Left ventricle myocardium inferior (tissue), 1 donor: ENCODE measurements at places on chromosomes 3 and 15. TPM values are rescaled to one million over a fixed set of nuclear protein-coding genes. Genes with fewer than 3 reads are reported as not detected.

The CDC25A gene
- total RNA-seq: 0.52 TPM

DNA sequence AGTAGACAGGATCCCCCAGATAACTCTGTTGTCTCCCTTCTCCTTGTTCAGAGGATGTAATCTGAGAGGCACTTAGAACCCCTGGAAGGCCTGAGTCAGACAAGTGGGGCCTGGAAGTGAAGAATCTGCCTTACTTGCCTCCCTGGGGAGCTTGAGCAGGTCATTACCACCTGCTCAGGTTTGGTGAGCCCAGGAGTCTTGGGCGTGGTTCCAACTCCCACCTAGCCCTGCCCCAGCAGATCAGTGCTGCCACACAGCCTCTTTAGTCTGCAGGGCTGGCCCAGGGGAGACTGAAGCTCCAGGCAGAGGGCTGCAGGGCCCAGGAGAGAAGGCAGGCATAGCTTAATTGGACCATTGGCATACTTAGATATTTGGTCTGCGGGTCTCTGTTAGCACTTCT, 230.0 kb downstream of the ERC2 start:
- no peak for DNase-seq
- no peaks in the 10 kb centered on the region for H3K4me1 ChIP-seq
- H3K27me3 ChIP-seq: peaks cover 10% of the 10 kb centered on the region
- H3K36me3 ChIP-seq: no peaks in the 10 kb centered on the region

GRCh38 chr15:91424001-91424400, 323.9 kb downstream of the SV2B start:
- H3K27me3 ChIP-seq: no peaks in the 10 kb centered on the region
- no peak overlapping the region for H3K4me3 ChIP-seq
- H3K4me1 ChIP-seq: no peaks in the 10 kb centered on the region
- no peak for DNase-seq

GRCh38 chr3:119939077-119939476, 155.2 kb downstream of the GSK3B start:
- peaks cover 28% of the 10 kb centered on the region for H3K4me1 ChIP-seq
- H3K27ac ChIP-seq: no peak overlapping the region
- no peaks in the 10 kb centered on the region for H3K27me3 ChIP-seq

DNA sequence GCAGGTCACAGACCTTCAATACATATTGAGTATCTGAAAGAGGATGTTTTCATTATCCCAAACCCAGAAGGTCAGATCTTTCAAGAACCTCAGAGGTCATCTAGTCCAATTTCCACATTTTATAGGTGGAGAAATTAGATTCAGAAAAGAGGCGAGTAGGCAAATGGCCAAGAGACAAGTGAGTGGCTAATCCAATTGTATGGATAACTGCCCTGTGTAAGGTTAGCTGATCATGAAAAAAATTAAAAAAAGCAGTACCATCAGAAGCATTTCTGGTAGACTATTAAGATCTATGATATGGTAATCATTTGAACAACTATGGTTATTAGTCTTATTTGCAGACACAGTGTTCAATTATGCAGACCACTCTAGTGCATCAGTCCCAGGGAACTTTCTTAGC, 660.7 kb upstream of the CFAP20DC start:
- no peaks in the 10 kb centered on the region for H3K36me3 ChIP-seq
- H3K27me3 ChIP-seq: peaks cover 6% of the 10 kb centered on the region

The ATP13A5 gene
- not detected for total RNA-seq

DNA sequence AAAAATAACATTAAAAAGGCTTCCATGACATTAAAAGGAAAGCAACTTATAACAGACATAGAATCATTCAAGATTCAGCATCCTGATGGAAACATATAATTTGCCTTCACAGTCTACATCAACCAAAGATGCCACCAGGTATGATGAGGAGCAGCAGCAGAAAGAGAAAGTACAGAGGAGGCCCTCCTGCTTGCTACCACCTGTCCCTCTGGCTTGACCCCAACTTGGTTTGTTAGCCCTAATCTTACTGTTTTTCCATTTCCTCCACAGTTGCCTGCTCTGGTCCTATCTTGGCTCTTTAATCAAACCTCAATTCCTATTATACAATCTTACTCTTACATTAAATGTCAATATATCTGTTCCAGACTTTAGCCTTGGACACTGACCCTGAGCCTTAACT, 171.3 kb downstream of the DPH6 start:
- no peaks in the 10 kb centered on the region for H3K4me1 ChIP-seq
- peaks cover 41% of the 10 kb centered on the region for H3K36me3 ChIP-seq
- H3K27me3 ChIP-seq: no peaks in the 10 kb centered on the region
- no peak overlapping the region for H3K27ac ChIP-seq
- H3K4me3 ChIP-seq: no peak overlapping the region

The DIPK2A gene
- total RNA-seq: 8.4 TPM

- peaks cover 42% of the 10 kb centered on the region for H3K4me1 ChIP-seq
- no peak for DNase-seq
- H3K4me3 ChIP-seq: no peak overlapping the region
- H3K27me3 ChIP-seq: no peaks in the 10 kb centered on the region
Observed at GRCh38 chr3:169992781-169993180, 26.2 kb downstream of the SEC62 start.

DNA sequence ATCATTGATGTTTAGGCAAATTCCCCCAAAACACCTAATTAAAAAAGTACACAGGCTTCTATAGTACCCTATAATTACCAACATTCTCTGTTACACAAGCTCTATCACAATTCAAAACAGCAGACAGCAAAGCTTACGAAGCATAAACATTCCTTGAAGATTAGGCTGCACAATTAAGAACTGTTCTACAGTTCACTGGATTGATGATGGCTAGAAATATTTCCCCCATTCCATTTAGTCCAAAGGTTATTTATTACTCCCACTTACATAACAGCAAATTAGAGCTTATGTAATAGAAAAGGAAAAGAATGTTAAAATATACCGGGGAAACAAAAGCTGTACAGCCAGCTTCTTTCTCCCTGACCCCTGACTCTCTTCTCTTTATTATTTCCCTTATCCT, 49.3 kb downstream of the UACA start:
- H3K27ac ChIP-seq: peak overlapping the region; percentile 62
- DNase-seq: no peak
- H3K4me3 ChIP-seq: peak overlapping the region; percentile 11
- H3K36me3 ChIP-seq: no peaks in the 10 kb centered on the region
- no peaks in the 10 kb centered on the region for H3K27me3 ChIP-seq

The CLRN1 gene
- not detected for total RNA-seq

The AGBL1 gene
- not detected for total RNA-seq

The SHC4 gene
- total RNA-seq: 3.3 TPM

- H3K27me3 ChIP-seq: peaks cover 71% of the 10 kb centered on the region
- peak overlapping the region; percentile 63 for H3K4me3 ChIP-seq
- H3K4me1 ChIP-seq: peaks cover 32% of the 10 kb centered on the region
- DNase-seq: peak; percentile 15
Observed at GRCh38 chr3:55480911-55481743, 6.0 kb downstream of the WNT5A start.

- H3K36me3 ChIP-seq: no peaks in the 10 kb centered on the region
- DNase-seq: no peak
- peaks cover 32% of the 10 kb centered on the region for H3K4me1 ChIP-seq
- H3K27ac ChIP-seq: no peak overlapping the region
- H3K27me3 ChIP-seq: no peaks in the 10 kb centered on the region
Observed at GRCh38 chr3:188824566-188824965, 347.2 kb upstream of the TPRG1 start.

DNA sequence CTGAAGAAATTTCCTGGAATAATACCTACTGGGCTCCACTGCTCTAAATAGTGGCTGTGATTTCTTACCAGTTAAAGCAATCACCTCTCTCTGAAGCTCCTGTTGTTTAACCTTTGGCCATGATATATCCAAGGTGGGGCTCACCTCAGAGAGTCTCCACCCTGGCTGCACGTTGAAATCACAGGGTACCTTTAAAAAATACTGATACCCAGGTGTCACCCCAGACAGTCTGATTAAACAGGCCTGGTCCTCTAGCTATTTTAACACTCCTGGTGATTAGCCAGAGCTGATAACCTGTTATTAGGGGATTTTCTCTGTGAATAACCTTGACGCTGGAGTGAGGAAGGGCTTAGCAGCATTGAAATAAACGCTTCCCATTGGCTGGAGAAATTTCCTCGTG, 22.3 kb upstream of the ZBTB38 start:
- H3K36me3 ChIP-seq: no peaks in the 10 kb centered on the region
- no peak overlapping the region for H3K27ac ChIP-seq
- no peak for DNase-seq
- H3K4me3 ChIP-seq: no peak overlapping the region
- H3K27me3 ChIP-seq: no peaks in the 10 kb centered on the region

DNA sequence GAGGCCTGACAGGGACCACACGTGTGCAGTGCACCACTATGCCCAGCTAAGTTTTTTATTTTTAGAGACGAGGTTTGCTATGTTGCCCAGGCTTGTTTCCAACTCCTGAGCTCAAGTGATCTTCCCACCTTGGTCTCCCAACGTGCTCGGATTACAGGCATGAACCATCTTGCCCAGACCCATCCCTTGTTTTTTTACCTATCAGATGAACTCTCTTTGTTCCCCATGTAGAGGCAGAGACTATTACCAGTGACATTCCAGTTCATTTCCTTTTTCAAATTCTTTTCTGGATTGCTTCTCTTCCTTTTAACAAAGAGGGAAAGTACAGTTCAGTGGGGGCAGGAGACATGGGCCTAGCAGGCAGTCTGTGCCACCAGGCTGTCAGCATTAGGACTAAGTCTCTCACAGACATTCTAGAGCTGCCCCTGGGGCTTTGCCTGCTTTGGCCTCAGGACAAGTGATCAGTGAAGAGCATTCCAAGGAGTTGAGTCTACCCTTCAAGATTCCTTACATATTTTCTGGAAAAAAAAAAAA, 103.5 kb upstream of the SLC7A14 start:
- no peak for DNase-seq
- H3K36me3 ChIP-seq: no peaks in the 10 kb centered on the region
- H3K27ac ChIP-seq: no peak overlapping the region

The FETUB gene
- not detected for total RNA-seq
